ENCODE measurements at places on chromosomes 13 and 19.

DNA sequence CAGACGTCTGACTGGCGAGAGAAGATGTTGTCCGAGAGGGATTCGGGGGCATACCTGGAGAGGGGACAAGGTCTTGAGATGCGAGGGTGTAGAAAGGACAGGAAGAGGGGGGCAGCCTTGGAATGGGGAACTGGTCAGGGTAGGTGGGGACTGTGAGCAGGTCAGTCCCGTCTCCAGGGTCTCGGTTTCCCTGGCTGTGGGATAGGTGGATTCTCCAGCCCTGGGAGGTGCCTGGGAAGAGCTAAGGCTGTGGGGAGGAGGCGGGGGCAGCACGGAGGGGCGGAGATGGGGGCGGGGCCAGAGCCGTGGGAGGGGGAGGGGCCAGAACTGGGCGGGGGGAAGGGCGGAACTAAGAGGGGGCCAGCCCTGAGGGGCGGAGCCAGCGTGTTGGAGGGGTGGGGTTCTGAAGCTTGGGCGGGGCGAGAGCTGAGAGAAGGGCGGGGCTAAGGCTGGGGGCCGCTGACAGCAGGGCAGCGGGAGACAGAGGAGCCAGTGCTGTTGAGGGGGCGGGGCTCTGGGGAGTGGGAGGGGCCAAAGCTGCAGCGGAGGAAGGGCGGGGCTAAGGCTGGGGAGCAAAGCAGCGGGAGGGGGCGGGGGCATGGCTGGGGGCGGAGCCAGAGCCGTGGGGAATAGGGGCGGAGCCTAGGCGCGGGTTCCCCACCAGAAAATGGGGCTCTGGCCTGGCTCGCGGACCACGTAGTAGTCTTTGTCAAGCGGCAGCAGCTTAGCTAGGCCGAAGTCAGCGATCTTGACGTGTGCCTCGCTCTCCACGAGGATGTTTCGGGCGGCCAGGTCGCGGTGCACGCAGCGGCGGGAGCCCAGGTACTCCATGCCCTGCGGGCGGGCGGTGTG is 9.5 kb upstream of the INSL3 start:
- DNase-seq, result no peak

DNA sequence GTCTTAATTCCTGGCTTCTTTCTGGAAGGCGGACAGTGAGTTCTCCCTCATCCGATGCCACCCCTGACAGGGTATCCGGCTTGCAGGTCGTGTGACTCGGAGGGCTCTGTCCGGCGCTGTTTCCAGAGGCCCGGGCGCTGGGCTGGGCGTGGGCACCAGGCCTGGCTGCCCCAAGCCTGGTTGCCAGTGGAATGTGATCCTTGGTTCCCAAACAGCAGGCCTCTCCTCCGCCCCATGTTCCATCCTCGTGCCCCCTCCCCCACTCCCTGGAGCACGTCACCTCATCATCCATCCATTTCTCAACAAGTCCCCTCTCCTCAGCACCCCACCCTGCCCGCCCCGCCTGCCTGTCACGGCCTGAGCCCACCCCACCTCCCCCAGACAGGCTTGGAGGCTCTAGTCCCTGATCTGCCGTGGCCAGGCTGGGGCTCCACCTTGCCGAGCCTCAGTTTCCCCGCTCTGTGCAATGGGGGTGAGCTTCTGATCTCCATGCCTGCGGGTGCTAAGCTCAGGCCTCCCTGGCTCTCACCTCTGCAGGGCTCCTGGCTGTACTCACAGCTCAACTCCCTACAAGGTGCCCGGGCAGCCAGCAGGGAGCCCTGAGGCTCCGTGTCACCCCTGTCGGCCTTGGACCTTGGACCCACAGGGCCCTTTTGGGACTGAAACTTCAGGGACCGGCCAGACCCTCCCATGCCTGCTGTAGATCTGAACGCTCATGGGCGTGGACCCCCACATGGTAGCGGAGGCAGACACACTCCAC is 2.3 kb downstream of the TBXA2R start:
- DNase-seq, result no peak

GRCh38 chr19:6873708-6874431 is 13.5 kb upstream of the ADGRE1 start:
- DNase-seq, result no peak

- DNase-seq, result no peak
Measured at GRCh38 chr19:18480006-18480691, 41.7 kb downstream of the ELL start.

DNA sequence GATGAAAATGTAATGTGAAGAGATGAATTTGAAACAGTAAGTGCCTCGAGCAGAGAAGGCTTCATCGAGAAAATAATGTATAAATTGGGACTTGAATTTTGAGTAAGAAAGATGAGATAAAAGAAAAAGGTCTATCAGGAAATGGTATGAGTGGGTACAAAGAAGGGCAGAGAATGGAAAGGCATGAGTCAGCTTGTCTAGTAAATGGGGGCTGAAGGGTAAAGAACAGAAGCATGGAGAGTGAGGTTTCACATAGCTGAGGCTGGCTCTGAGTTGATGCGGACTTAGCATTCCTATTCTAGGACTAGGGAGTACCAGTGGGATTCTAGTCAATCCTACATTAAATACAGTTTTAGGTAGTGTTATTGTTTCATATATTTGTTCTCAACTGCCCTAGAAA is 85.8 kb downstream of the ZC3H13 start:
- no peak for DNase-seq

DNA sequence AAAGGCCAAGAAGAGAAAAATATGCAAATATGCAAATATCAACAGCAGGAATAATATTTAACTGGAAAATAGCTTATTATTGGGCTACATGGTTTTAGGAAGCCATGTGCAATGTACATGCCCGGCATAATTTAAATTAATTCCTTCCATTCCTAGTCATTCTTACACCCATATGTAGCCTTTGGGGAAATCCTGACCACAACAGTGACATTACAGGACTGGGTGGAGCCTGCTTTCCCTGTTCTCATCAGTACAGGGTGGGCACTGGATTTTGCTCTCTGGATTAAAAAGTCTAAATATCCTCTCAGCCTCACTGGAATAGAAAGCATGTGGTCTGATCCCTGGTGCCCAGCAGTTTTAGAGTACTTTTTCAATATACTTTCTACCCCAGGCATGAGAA is 198.2 kb downstream of the DNAJC15 start:
- no peak for DNase-seq

DNA sequence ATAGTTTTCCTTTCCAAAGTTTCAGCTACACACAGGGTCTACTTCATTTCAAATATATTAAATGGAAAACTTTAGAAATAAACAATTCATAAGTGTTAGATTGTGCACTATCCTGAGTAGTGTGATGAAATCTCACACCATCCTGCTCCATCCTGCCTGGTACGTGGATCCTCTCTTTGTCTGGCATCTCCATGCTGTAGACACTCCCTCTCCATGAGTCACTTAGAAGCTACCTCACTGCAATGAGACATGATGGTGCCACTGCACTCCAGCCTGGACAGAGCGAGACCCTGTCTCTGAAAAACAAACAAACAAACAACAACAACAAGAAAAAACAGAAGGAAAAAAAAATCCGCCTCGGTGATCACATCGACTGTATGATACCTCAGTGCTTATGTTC is 191.8 kb downstream of the PCCA start:
- DNase-seq, result no peak

- no peak for DNase-seq
Measured at GRCh38 chr13:110089815-110090214, 217.1 kb downstream of the COL4A1 start.

DNA sequence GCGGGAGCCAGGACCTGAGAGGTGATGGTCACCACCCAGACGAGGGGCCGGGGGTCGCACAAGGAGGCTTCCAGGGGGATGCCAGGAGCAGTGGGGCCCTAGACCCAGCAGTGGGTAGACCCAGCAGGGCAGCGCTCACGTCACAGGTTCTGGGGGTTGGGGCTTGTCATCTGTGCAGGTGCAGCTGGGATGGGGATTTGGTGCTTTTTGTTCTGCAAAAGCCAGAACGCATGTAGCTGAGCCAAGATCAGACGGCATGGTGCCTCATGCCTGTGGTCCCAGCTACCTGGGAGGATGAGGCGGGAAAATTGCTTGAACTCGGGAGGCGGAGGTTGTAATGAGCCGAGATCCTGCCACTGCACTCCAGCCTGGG is 15.1 kb downstream of the CSNK1G2 start:
- DNase-seq, result no peak

Data from activated gamma-delta T cell treated with Interleukin-2 at 50 U/mL for 16 hours (primary cell).